H9 (cell line): ENCODE measurements at places on chromosomes 3 and 15.

GRCh38 chr15:42056934-42057798, 36.3 kb upstream of the PLA2G4E start:
- no peaks in the 10 kb centered on the region for H3K36me3 ChIP-seq
- H3K27ac ChIP-seq: no peak overlapping the region
- H3K4me3 ChIP-seq: peak overlapping the region; percentile 57
- H3K4me1 ChIP-seq: no peaks in the 10 kb centered on the region

- no peak overlapping the region for H3K4me3 ChIP-seq
- no peak for DNase-seq
- no peaks in the 10 kb centered on the region for H3K36me3 ChIP-seq
- no peaks in the 10 kb centered on the region for H3K27me3 ChIP-seq
- H3K4me1 ChIP-seq: no peaks in the 10 kb centered on the region; the same call in 1 of the 2 replicates
Observed at GRCh38 chr3:112735926-112736325, 95.0 kb upstream of the CCDC80 start.

DNA sequence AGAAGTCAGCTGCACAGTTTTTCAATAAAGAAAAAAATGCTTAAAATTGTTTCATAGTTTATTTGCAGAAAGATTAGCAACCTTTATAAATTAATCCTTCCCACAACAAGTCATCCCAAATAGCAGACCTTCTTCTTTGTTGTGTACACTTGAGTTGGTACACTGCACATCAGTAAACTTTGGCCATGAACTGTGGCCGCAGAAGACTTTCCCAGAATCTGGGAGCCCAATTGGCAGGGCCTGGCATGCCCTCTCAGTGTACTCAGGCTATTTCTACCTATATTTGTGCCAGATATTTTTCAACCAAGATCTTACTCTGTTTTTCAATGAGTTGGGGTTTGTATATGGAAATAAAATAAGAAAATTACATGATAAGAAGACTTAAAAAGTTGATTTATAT, 133.1 kb downstream of the DIPK2A start:
- H3K36me3 ChIP-seq: peaks cover 4% of the 10 kb centered on the region; the same call in 1 of the 3 replicates
- H3K27me3 ChIP-seq: no peaks in the 10 kb centered on the region
- H3K4me1 ChIP-seq: peaks cover 5% of the 10 kb centered on the region; the same call in 1 of the 2 replicates
- H3K27ac ChIP-seq: no peak overlapping the region
- no peak for DNase-seq

- no peak overlapping the region for H3K4me3 ChIP-seq
- H3K27me3 ChIP-seq: no peaks in the 10 kb centered on the region
- no peak overlapping the region for H3K27ac ChIP-seq
- no peaks in the 10 kb centered on the region for H3K36me3 ChIP-seq
- H3K4me1 ChIP-seq: no peaks in the 10 kb centered on the region
- DNase-seq: peak; percentile 15
Observed at GRCh38 chr3:46456118-46456517, 8.6 kb downstream of the LTF start.

- no peaks in the 10 kb centered on the region for H3K4me1 ChIP-seq
- no peak overlapping the region for H3K27ac ChIP-seq
- H3K36me3 ChIP-seq: peaks cover 64% of the 10 kb centered on the region
Observed at GRCh38 chr15:44647637-44648036, 15.8 kb downstream of the SPG11 start.
